Activated T-cell treated with anti-CD3 and anti-CD28 coated beads for 24 hours (primary cell): ENCODE measurements at places on chromosomes 4 and X.

- DNase-seq = no peak
Observed at GRCh38 chrX:2334237-2334636, 166.5 kb downstream of the DHRSX start.

DNA sequence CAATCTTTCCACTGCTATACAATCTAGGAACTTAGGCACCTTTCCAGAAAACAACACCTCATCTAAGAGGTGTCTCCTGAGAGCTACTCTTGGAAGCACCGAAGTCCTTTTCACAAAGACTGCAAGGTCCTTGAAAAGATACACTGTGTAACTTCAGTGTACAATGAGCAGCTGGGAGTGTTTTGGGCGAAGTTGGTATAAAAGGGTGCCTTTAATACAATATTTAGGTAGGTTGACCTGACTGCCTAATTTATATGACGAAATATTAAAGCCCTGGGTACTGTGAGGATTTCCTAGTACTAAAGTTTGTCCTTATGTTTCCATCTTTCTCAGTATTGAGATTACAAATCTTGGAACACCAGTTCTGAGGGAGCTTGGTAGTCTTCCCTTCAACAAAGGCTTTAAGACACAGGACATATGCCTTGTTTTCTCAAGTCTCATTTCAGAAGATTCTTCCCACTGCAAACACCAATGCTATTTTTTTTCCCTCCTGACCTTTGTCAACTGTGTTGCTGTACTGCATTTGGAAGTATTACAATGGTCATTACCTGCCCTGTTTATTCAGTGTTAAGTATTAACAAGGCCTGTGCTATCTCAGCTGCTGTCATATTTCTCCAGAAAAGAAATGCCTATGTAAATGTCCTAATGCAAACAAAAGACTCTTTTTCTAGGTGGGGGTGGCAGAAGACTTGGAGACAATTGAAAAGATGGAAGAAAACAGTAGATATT is 134.2 kb downstream of the MAML3 start:
- no peak for DNase-seq

DNA sequence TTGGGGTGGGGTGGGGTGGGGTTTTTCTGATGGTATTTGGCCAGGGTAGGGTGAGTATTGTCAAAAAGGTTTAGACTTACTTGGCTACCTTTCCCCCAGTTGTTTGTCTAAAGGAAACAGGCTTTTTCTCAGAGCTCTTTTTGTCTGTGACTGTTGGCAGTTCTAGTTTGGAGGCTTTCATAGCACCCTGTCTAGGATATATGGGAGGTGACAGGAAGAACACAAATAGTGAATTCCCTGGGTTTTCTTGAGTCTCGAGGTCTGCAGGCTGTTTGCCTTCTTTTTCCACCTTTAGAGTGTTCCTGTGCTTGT is 13.5 kb downstream of the RPS6KA3 start:
- no peak for DNase-seq

- no peak for DNase-seq
Observed at GRCh38 chr4:73693811-73694210, 46.6 kb upstream of the CXCL8 start.

- DNase-seq = no peak
Observed at GRCh38 chr4:153684971-153685371, 891 bp downstream of the TLR2 start.

- no peak for DNase-seq
Observed at GRCh38 chr4:185682236-185682635, 129.8 kb downstream of the SORBS2 start.

DNA sequence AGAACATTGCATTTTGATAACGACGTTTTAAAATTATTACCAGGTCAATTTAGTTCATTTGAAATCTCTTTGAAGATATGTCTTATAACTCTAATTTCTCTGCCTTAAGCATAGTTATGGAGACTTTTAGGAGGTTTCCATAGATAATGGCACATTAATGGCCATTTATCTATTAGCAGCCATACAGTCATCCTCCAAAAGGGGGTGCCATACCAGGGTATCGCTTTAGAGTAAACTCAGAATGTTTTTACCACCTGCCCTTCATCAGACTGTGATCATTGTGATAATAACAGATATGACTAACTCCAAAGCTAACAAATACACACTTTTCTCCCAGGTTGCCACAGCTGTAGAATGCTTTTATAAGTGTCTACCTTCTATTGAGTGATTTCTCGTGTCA is 461.5 kb downstream of the FSTL5 start:
- DNase-seq = no peak

GRCh38 chr4:14392378-14392777 is 609.9 kb upstream of the CPEB2 start:
- DNase-seq = no peak

GRCh38 chr4:98656443-98656842 is 2.0 kb downstream of the TSPAN5 start:
- DNase-seq = no peak

DNA sequence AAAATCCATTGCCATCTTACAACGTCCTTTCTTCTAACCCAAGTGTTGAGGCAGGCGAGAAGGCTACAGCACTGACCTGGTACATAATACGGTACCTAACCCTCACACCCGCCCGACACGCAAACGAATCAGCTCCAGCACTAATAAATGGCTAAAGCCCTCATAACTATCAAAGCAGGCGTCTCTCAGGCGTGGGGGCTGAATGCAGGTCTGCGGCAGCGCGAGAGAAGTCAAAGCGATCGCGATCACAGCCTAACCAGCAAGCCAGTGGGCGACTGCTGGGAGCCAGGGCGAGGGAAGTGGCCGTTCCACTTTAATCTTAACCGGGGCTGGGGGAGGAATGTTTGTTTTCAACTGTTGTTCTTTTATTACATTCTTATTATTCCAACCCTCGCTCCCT is 1.5 kb downstream of the CDX4 start:
- no peak for DNase-seq

- no peak for DNase-seq
Observed at GRCh38 chr4:76208005-76208765, 5.4 kb downstream of the SCARB2 start.

DNA sequence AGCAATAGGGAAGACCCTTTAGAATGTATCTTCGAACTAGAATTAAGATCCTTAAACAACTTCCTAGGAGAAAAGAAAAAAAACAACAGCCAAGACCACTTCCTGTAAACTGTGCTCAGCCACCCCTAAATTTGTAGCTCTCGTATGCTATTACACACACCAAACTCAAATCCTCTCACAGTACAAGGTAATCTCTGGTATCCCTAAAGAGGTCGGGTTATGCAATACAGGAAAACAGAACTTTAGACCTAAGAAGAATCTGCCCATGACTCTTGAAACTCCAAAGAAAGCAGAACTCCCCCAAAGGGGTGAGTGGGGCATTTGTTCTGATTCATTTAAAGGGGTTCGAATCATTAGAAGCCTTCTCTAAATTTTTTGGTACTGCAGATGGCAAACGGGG is 170.9 kb upstream of the CASK start:
- no peak for DNase-seq

DNA sequence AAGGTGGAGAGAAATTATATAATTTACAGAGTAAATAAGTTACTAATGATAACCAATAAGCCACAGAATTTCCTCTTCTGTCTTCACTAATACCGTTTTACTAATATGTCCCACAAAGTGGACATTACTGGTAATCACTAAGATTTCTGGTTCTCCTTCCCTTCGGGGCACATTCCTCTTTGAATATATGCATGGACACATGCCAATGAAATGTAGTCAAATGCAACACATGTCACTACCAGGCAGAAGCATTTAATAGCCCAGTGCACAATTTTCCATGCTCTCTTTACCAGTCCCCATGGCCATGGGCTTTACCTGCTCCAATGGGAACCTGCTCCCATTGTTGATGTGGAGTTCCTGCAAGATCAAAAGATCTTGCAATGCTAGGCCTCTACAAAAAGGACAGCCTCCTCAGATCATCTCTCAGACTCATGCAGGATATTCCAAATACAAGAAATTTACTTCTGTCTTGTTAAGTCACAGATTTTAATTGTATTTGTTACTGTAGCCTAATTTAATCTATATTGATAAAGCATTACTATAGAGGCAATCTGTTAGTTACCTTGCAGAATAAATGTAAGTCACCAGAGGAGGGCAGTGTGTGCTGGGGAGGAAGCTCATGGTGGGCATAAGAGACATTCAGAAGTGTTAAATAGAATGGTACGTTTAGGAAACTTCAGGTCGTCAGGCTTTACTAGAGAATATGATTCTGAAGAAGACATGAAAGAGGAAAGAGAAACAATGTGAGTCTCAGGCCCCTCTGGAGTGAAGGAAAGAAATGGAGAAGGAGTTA is 37.1 kb upstream of the INPP4B start:
- DNase-seq = no peak

GRCh38 chr4:16843831-16844508 is 54.5 kb downstream of the LDB2 start:
- no peak for DNase-seq

DNA sequence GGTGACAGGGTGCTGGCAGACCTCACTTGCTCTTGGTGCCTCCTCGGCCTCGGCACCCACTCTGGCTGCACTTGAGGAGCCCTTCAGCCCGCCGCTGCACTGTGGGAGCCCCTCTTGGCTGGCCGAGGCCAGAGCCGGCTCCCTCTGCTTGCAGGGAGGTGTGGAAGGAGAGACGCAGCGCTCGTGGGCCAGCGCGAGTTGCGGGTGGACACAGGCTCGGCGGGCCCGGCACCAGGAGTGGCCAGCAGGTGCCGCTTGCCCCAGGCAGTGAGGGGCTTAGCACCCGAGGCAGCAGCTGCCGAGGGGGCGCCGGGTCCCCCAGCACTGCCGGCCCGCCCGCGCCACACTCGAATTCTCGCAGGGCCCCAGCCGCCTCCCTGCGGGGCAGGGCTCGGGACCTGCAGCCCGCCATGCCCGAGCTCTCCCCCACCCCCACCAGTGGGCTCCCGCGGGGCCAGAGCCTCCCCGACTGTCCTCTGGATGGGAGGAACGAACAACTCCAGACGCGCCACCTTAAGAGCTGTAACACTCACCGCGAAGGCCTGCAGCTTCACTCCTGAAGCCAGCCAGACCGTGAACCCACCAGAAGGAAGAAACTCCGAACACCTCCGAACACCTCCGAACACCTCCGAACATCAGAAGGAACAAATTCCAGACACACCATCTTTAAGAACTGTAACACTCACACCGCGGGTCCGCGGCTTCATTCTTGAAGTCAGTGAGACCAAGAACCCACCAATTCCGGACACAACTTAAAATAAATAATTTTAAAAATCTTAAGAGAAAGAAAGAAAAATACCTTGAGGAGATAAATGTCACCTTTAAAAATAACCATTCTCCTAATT is 311.1 kb upstream of the SLC7A11 start:
- no peak for DNase-seq

GRCh38 chr4:15294832-15295231 is 133.0 kb upstream of the C1QTNF7 start:
- no peak for DNase-seq

- no peak for DNase-seq
Observed at GRCh38 chr4:184590196-184590595, 59.1 kb downstream of the CASP3 start.

- no peak for DNase-seq
Observed at GRCh38 chrX:27439771-27440170, 23.4 kb downstream of the PPP4R3C start.

- no peak for DNase-seq
Observed at GRCh38 chr4:26916195-26916594, 55.6 kb downstream of the STIM2 start.

DNA sequence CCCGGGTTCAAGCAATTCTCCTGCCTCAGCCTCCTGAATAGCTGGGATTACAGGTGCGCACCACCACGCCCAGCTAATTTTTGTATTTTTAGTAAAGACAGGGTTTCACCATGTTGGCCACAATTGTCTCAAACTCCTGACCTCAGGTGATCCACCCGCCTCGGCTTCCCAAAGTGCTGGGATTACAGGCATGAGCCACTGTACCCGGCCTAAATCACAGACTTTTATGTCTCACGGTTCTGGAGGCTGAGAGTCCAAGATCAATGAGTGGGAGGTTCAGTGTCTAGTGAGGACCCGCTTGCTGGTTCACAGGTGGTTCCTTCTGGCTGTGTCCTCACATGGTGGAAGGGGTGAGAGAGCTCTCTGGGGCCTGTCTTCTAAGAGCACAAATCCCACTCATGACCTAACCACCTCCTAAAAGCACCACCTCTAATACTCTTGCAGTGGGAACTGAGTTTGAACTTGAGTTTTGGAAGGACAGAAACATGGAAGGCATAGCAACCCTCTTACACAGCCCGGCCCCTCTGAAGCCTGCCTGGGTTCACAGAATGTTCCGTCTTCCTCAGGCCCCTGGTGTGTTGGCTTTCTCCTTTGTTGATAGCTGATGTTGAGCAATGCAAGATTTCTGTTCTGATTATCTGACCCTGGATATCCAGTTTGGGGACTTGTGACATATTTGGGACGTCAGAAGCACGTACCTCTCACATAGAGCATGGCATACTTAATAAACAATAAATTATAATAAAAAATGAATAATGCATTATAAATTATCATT is 1.9 kb upstream of the AKAP17A start:
- no peak for DNase-seq

DNA sequence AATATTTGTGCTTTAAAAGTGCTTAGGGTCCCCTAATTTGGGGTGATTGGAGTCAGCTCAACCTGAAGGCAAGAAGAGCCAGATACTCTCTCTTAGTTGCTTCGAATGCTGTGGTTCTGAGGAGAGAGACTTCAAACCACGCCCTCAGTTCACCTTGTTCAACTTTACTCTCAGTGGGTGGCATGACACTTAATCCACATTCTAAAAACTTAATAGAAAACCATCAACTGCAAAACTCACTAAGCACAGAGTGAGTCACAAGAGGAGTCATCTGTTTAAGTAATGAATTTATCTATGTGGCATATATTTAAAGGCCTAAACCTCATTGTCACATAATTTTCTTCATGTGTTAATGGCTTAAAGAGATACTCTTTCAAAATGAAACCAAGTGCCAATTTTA is 99.5 kb upstream of the SLC4A4 start:
- no peak for DNase-seq

GRCh38 chrX:46912098-46912602 is at the start of gene JADE3:
JADE3 (plus strand) TSS chrX:46912421; CDS start chrX:46984895, 72,474 bp downstream.
- peak; percentile 3 for DNase-seq

DNA sequence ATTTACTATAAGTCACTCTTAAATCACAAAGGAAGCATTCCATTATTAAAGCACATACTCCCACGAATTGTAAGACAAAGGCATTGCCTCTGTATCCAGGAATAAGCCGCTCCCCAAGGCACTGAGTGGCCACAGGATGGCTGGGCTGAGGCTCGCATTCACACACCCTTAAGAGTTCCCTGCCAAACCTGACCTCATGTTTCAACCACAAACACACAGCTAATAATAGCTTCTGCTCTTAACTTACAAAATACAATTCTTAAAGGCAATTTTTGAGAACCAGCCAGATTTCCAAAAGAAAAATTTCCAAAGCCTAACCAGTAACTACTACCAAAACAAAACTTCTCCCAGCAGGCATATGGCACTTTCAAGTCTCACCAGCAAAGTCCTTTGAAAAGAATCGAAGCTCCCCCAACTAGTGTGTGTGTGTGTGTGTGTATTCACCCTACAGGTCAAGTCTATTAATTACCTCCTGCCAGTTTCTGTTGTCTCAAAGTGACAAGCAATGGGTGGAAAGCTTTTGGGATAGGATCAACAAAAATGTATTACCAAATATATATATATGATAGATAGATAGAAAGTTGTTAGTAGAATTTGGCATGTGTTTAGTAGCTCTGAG is 36.0 kb downstream of the ARHGAP6 start:
- no peak for DNase-seq

DNA sequence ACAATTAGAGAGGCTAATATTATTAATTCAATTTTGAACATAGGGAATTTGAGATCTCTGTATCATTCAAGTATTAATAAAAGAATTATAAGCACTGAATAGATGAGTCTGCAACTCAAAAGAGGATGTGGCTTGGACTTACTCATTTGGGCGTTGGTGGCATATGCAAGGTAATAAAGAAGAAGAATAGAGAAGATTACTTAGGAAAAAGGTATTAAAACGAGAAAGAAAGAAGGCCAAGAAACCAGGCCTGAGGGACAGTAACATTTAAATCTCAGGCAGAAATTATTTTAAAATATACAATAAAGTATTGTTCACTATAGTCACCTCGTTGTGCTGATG is 383.0 kb upstream of the INTU start:
- DNase-seq = no peak
